Endothelial cell (in vitro differentiated cells): ENCODE measurements at places on chromosomes 16 and 17. TPM values are rescaled to one million over a fixed set of nuclear protein-coding genes. Genes with fewer than 3 reads are reported as not detected.
A peak's percentile ranks its signal among the peaks of the same experiment; 100 is the strongest.

GRCh38 chr17:45073414-45074070 lies 12.4 kb downstream of the NMT1 start:
- H3K27ac ChIP-seq, result no peak overlapping the region
- peaks cover 12% of the 10 kb centered on the region for H3K4me1 ChIP-seq
- H3K4me3 ChIP-seq, result peak overlapping the region; percentile 49

GRCh38 chr16:17827313-17827712 lies 356.6 kb upstream of the XYLT1 start:
- H3K4me1 ChIP-seq, result no peaks in the 10 kb centered on the region
- no peak for DNase-seq
- H3K36me3 ChIP-seq, result no peaks in the 10 kb centered on the region
- no peaks in the 10 kb centered on the region for H3K27me3 ChIP-seq
- H3K4me3 ChIP-seq, result no peak overlapping the region
- H3K27ac ChIP-seq, result no peak overlapping the region

DNA sequence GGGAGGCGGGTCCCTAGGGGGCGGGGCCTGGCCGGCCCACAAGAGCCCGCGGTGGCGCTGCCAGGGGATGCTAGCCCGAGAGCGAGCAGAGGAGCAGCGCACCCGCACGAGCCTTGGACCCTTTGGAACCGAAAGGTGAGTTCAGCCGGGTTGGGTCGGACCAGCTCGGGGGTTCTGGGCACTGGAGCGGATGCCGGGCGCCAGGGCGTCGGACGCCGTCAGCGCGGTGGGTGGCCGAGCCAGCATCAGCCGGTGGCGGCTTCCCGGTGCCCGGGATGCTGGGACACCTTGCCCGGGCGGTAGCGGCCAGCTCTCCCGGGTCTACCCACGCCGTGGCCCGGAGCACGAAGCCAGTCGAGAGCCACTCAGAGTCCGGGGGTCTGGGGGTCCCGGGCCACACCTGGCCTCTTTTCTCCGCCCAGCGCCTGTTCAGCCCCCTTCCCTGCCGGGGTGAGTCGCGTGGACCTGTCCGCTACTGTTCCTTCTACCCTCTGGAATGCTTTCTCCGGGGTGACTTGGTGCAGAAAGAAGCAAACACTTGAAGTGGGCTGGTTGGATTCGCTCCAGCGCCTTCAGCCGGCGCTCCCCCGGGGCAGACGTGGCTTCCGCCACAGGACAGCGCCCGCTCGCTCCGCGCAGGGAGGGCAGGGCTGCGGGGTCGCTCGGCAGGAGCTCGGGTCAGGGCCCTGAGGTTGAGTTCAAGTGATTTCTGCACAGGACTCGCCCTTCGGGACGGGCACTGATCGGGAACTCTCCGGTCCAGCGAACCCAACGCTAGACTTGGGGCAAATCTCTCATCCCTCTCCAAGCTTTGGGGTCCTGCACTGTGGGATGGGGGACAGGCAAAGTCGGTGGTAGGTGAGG lies at the start of gene SCNN1G:
SCNN1G (plus strand) TSS at position 67 of the 864 bp plus-strand sequence. CDS start 3,527 bp downstream, outside the sequence.
- peak within 1 kb of the TSS; percentile 81 for H3K4me3 ChIP-seq
- peak; percentile 25 for DNase-seq
- H3K27me3 ChIP-seq, result peaks cover 9% of the 10 kb centered on the region
- peaks cover 4% of the 10 kb centered on the region for H3K4me1 ChIP-seq
- H3K27ac ChIP-seq, result no peak within 1 kb of the TSS
- H3K36me3 ChIP-seq, result peaks cover 4% of the 10 kb centered on the region

GRCh38 chr17:58338841-58339754 lies 10.5 kb upstream of the TSPOAP1 start:
- peak; percentile 40 for DNase-seq
- peaks cover 4% of the 10 kb centered on the region for H3K36me3 ChIP-seq
- peaks cover 6% of the 10 kb centered on the region for H3K27me3 ChIP-seq
- peak overlapping the region; percentile 52 for H3K27ac ChIP-seq

DNA sequence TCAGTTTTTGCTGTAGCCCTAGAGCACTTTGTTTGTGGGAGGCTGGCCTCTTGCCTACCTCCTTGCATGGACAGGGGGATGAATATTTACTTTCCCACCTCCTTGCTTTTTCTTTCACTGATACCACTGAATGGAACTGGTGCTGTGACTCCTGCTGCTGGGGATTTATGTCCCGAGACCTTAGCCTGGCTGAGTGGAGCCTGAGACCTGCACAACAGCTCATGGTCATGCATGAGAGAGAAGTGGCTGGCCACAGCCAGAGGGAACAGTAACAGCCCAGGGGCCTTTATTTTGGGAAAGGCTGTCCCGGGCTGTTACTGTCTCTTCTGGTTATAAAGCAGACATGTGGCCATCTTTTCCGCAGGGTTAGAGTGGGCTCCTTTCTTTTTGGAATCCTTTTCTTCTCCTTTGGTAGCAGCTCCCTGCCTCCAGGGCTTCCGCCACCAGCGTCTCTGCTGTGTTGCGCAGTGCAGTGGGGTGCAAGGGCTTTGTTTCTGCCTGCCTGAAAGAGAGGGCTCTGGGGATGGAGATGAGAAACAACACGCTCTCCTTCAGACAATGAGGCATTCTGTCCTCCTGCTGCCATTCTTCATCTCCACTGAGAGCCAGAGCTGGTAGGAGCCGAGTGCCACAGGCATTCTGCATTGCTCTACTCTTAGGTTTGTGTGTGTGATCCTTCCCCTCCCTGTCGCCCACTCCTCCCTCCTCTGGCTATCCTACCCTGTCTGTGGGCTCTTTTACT lies 14.5 kb downstream of the SNX11 start:
- H3K36me3 ChIP-seq, result peaks cover 9% of the 10 kb centered on the region
- H3K4me3 ChIP-seq, result no peak overlapping the region
- H3K4me1 ChIP-seq, result peaks cover 12% of the 10 kb centered on the region
- DNase-seq, result no peak

GRCh38 chr16:1414532-1415260 lies at the start of gene UNKL:
Gene UNKL, minus strand, starts transcription at chr16:1414704. Its CDS starts 13 bp downstream, at chr16:1414691.
- H3K27ac ChIP-seq, result no peak within 1 kb of the TSS
- no peaks in the 10 kb centered on the region for H3K27me3 ChIP-seq
- peak; percentile 86 for DNase-seq
- H3K36me3 ChIP-seq, result no peaks in the 10 kb centered on the region
- H3K4me1 ChIP-seq, result peaks cover 2% of the 10 kb centered on the region

DNA sequence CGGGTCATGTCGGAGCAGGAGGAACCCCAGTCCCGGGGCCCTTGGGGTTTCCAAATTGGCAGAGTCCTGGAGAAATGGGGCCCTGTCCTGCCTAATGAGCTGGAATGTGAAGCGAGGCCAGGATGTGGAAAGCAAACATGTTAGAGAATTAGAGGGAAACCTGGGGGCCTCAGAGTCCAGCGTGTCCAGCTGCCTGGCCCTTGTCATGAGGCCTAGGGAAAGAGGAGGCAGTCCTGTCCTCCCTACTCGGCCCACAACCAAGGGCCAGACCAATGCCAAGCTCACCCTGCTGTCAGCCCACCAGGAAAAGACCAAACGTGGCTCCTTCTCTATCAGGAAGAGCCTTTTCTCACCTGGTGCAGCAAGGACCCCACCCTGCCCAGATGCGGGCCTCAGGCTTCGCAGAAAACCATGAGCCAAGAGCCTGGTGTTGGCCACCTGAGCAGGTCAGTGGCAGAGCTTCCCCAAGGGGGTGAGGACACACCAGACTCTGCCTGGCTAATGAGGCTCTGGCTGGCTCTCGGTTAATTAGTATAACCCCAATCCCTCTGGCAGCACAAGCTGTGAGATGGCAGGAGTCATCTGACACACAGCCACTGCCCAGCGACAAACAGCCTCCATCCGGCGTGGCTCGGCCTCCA lies 10.1 kb downstream of the TEKT5 start:
- H3K27ac ChIP-seq, result no peak overlapping the region
- peaks cover 2% of the 10 kb centered on the region for H3K4me1 ChIP-seq
- H3K4me3 ChIP-seq, result no peak overlapping the region

DNA sequence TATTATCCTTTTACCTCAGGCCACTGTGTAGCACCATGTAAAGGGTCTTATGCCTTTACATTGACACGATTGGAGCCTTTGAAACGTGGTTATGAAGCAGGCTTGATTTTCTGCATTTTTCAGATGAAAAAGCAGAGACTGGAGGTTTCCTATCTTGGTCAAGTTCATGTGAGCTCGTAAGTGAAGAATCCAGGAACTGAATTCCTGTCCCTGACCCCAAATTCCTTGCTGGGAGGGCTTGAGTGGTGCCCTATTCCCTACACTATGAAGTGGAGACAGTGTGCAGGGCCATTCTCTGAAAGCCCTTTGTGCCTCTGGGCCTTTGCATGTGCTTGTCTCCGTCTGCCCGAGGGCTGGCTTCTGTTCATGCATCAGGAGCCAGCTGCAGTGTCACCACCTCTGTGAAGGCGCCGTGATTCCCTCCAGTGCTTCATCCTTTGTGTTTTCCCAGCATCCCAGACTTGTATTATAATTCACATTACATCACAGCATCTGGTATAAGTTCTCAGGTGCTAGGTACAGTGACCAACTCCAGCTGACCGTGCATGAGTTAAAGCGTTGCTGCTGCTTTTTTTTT lies 181.1 kb downstream of the SNX29 start:
- H3K27ac ChIP-seq, result no peak overlapping the region
- peaks cover 6% of the 10 kb centered on the region for H3K36me3 ChIP-seq
- no peaks in the 10 kb centered on the region for H3K4me1 ChIP-seq
- peak overlapping the region; percentile 27 for H3K4me3 ChIP-seq

The SLC5A10 gene
- 0.08 TPM for total RNA-seq

The CRYM gene
- 3.7 TPM for total RNA-seq

The SOX15 gene
- 1.3 TPM for total RNA-seq

The CHD9NB gene
- total RNA-seq, result 2.0 TPM
